ENCODE measurements at places on chromosomes 2 and 18.

DNA sequence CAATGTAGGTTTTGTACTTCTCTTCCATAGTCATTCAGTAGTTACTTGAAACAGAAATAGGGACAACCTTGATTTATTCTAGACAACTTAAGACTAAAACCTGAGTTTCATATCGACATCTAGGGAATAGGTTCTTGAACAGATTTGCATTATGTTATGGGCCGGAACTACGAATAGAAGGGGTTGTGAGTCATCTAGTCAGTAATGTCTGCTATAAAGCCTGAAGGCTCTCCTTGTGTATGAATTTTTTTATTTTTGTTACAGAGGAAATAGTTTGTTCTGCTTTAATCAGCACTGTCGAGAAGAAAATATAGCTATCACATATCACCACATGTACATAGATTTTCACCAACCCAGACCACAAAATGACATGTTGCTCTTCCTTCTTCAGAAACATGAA, 17.3 kb upstream of the TRIM43 start:
- DNase-seq = no peak

DNA sequence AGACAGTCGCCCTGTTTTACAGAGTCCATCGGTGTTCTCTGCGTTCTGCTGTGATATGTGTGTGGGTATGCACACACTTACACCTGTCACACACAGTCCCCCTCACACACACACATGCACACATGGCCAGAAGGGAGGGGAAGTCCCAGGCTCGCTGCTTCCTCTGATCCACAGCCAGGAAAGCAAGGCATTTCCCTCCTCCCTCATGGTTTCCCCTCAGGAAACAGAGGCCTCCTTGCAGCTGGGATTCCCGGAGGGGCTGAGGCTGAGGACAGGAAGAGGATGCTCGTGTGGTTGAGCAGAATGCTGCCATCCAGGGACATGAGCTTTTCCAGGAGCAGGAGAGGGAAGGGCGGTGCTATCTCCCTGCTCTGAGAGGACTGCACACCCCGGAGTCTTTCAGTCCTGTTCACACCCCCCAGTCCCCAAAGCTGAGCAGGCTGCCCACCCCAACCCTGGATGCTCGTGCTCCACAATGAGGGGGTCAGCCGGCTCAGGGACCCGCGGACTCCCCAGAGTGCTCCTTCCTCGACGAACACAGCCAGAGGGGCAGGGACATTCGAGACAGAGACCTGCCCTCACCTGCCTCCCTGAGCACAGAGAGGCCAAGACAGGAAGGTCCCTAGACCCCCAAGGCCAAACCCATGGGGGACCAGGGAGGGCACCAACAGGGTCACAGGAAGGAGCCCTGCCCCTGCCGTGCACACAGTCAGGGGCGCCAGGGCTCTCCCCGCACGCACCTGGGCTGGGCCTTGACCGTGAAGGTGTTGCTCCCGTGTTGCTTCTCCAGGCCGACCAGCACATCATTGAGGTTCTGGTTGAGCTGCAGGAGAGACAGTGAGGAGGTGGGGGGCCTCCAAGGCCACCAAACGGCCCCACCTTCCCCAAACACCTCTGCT, 45.3 kb downstream of the BIN1 start:
- no peak for DNase-seq

GRCh38 chr2:191860760-191861466, 14.0 kb upstream of the CAVIN2 start:
- DNase-seq = no peak

- DNase-seq = no peak
These were observed 316.2 kb upstream of the TRIB2 start for GRCh38 chr2:12400543-12400942.

DNA sequence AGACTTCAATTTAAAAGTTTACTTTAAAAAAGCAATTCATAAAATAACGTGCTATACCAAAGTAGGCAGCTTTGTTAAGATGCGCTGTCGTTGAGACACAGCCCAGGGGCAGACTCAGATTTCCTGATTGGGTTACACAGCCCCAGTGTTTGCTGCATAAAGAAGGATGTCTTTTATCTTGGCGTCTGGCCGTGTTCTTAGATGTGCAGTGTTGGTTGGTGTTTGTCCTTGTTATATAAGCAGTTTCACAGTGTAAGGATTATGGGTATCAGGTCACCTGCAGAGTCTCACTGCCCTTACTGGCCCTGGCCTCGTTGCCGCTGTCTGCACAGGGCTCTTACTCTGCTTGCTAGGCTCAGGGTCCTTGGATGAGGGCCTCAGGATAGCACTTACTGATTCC, 108.5 kb downstream of the WDSUB1 start:
- no peak for DNase-seq
